ENCODE measurements at places on chromosomes 13 and 19. TPM values are rescaled to one million over a fixed set of nuclear protein-coding genes. Genes with fewer than 3 reads are reported as not detected.

The LYL1 gene
- total RNA-seq: 0.77 TPM

The MAMSTR gene
- total RNA-seq: 1.2 TPM

The CEACAM4 gene
- total RNA-seq: not detected

The TPRX2 gene
- total RNA-seq: not detected

The FLT3LG gene
- 2.5 TPM for total RNA-seq

The XRCC1 gene
- 14.4 TPM for total RNA-seq

The TPM4 gene
- total RNA-seq: 1,300 TPM

The ARHGEF1 gene
- 37.4 TPM for total RNA-seq

The CYP2A6 gene
- total RNA-seq: not detected

The OLFM2 gene
- 0.11 TPM for total RNA-seq

The GADD45B gene
- 31.1 TPM for total RNA-seq

The CPB2 gene
- not detected for total RNA-seq

The ZNF714 gene
- total RNA-seq: 13.2 TPM

The SLC10A2 gene
- total RNA-seq: not detected

The GPC5 gene
- total RNA-seq: 0.11 TPM

The KISS1R gene
- total RNA-seq: not detected

The NLRP12 gene
- total RNA-seq: not detected

The SIGLEC12 gene
- total RNA-seq: not detected
